T-helper 17 cell (primary cell): ENCODE measurements at places on chromosomes 4 and X.

GRCh38 chr4:157221426-157221894 is 932 bp downstream of the GRIA2 start:
- peaks cover 32% of the 10 kb centered on the region for H3K27me3 ChIP-seq
- H3K36me3 ChIP-seq = peaks cover 4% of the 10 kb centered on the region
- no peak overlapping the region for H3K4me3 ChIP-seq

- H3K4me3 ChIP-seq = no peak overlapping the region
- DNase-seq = no peak
- no peaks in the 10 kb centered on the region for H3K36me3 ChIP-seq
- no peak overlapping the region for H3K27ac ChIP-seq
- no peaks in the 10 kb centered on the region for H3K27me3 ChIP-seq
- no peaks in the 10 kb centered on the region for H3K4me1 ChIP-seq
Measured at GRCh38 chrX:35461164-35461563, 337.0 kb upstream of the MAGEB16 start.

DNA sequence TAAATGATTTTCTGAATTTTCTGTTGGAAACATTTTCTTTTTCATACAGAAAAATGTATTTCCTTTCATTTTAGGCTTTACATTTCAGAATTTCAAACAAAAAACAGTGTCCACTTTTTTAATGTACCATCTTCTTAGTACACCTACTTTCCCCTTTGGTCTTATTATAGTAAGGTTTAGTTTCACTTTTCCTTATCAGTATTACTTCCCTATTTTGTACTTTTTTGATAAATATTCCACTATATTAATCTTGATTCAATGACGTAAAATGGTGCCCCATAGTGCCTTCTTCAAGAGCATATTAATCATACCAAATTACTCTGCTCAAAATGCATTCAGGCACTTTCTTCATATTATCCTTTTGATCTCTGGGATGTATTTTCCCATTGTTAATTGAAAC is 52.5 kb downstream of the BANK1 start:
- H3K4me1 ChIP-seq = no peaks in the 10 kb centered on the region
- H3K27ac ChIP-seq = no peak overlapping the region
- no peak for DNase-seq
- no peaks in the 10 kb centered on the region for H3K36me3 ChIP-seq
- no peak overlapping the region for H3K4me3 ChIP-seq

- peak overlapping the region; percentile 82 for H3K4me3 ChIP-seq
- H3K4me1 ChIP-seq = peaks cover 24% of the 10 kb centered on the region
Measured at GRCh38 chr4:101306764-101307615, 40.3 kb downstream of the PPP3CA start.

GRCh38 chrX:153844509-153845082 is 14.3 kb upstream of the PDZD4 start:
- no peaks in the 10 kb centered on the region for H3K27me3 ChIP-seq
- no peak overlapping the region for H3K4me3 ChIP-seq
- no peak overlapping the region for H3K27ac ChIP-seq
- no peak for DNase-seq
- H3K4me1 ChIP-seq = no peaks in the 10 kb centered on the region
- H3K36me3 ChIP-seq = no peaks in the 10 kb centered on the region

DNA sequence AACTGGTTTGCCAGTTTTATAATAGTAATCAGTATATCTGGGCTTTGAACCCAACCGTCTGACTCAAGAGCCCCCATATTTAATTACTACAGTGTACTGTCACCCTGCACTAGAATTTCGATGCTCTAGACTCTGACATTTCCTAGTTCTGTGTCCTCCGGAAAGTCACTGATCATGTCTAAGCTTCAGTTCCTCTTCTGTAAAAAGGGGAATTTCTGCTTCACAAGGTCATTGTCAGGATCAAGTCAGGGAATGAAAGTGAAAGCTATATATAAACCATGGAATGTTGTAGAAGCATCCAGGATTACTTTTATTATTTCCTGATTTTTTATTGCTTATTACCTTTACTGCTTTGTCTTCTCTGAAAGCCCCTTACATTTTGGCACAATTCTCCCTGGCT is 4.0 kb upstream of the KCNIP4 start:
- peaks cover 2% of the 10 kb centered on the region for H3K36me3 ChIP-seq
- DNase-seq = no peak
- H3K4me1 ChIP-seq = no peaks in the 10 kb centered on the region
- H3K27me3 ChIP-seq = no peaks in the 10 kb centered on the region
- H3K4me3 ChIP-seq = no peak overlapping the region

DNA sequence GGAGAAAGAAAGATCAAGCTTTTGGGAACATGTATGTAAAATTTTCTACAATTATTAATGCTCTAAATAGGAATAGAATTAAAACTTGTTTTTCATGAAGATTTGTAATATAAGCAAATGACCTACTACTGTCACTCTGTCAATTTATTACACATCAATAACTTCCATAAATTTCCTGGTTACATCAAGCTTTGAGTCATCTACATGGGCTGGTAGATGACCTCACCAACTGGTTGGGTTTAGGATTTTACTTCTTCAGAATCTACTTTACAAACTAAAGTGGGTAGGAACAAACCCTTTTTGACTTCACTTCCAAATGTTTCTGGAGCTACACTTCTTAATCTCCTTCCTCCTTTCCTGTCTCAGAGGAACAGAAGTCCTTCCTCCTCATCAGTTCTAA is 12.0 kb upstream of the LRAT start:
- no peaks in the 10 kb centered on the region for H3K4me1 ChIP-seq
- H3K36me3 ChIP-seq = no peaks in the 10 kb centered on the region
- DNase-seq = no peak
- peaks cover 10% of the 10 kb centered on the region for H3K27me3 ChIP-seq

DNA sequence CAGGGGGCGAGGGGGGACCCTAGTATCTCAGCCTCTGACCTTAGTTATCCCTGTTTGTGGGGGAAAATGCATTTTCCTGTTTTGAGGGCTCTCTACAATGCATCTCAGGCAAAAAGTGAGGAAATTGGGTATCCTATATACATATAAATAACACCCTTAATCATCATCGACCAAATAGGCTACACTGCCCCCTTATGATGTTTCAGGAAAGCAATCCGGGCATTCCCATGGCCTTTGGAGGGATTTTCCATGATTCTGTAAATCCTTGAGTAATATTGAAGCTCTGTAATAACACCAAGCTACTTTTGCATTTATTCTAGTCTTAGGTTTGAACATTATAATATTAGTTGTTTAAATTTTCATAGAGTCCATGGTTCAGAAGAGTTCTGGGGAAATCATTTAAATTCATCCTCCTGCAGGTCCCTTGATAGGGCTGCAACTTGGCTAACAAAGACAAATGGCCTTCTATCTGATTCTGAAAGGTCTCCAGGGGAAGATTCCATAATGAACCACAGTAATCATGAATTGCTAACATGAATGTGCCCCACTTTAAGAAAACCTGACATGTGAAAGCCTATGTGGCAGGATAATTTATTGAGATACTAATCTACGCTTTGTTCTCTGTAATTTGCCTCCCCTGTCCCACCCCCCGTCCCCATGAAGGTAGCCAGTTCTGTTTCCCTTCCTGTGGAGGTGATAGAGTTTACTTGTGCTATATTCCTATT is 91.5 kb upstream of the SCOC start:
- H3K4me3 ChIP-seq = no peak overlapping the region
- DNase-seq = no peak
- peaks cover 2% of the 10 kb centered on the region for H3K36me3 ChIP-seq
- peaks cover 30% of the 10 kb centered on the region for H3K27me3 ChIP-seq

DNA sequence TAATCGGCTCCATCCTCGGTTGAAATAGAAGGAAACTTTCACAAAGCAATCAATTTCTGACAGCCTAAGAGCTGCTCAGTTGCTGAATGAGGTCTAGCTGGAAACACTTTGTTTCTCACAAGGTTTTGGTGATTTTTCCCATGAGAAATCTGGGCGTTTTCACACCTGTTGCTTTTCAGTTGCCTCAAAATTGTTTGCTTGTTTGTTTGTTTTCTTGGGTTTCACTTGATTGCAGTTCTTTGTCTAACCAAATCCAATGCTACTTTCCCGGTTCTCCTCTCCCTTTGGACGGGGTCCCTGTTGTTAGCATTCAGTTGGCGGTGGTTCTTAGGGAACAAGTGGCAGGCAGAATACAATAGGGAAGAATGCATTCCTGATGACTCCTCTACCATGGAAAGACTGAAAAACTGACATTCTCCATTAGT is 135.5 kb downstream of the PALLD start:
- DNase-seq = no peak
- no peaks in the 10 kb centered on the region for H3K36me3 ChIP-seq
- H3K27ac ChIP-seq = no peak overlapping the region
- H3K4me1 ChIP-seq = peaks cover 3% of the 10 kb centered on the region
- H3K4me3 ChIP-seq = peak overlapping the region; percentile 9
- peaks cover 85% of the 10 kb centered on the region for H3K27me3 ChIP-seq

DNA sequence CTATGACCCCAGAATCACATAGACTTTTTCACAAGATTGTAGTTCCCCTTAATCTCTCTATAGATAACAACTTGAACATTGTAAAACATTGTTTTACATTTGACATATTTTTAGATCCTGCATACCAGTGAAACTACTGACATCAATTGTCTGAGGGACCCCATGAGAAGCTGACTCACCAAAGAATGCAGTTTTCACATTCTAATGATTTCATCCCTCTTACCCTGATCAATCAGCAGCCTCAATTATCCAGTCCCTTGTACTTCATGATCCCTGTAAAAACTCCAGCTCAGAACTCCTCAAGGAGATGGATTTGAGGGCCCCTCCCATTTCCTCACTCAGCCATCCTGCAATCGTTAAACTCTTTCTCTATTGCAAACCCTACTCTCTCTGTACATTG is 411.0 kb upstream of the NDST3 start:
- H3K36me3 ChIP-seq = no peaks in the 10 kb centered on the region
- H3K27me3 ChIP-seq = no peaks in the 10 kb centered on the region
- no peak for DNase-seq

DNA sequence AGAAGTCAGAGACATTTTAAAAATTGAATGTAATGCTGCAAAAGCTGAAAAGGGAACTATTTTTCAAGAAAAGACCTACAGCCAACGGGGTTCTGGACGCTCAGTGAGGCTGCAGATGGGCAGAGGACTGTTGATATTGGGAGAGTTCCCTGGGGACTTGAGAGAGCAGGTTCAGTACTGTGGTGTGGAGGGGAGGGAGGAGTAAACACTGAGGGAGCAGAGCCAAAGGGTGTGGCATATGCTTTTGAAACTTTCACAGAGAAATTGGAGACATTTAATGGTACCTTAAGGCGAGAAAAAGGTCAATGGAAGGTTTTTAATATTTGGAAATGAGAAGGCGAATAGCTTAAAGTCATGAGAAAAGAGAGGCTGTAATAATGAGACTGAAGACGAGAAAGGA is 62.2 kb upstream of the GPM6A start:
- H3K4me1 ChIP-seq = no peaks in the 10 kb centered on the region
- DNase-seq = no peak
- H3K27me3 ChIP-seq = no peaks in the 10 kb centered on the region
- H3K27ac ChIP-seq = no peak overlapping the region
- no peak overlapping the region for H3K4me3 ChIP-seq

GRCh38 chr4:144659447-144659846 is 13.5 kb downstream of the HHIP start:
- DNase-seq = no peak
- H3K36me3 ChIP-seq = no peaks in the 10 kb centered on the region
- no peaks in the 10 kb centered on the region for H3K4me1 ChIP-seq
- H3K27ac ChIP-seq = no peak overlapping the region
- H3K4me3 ChIP-seq = no peak overlapping the region

DNA sequence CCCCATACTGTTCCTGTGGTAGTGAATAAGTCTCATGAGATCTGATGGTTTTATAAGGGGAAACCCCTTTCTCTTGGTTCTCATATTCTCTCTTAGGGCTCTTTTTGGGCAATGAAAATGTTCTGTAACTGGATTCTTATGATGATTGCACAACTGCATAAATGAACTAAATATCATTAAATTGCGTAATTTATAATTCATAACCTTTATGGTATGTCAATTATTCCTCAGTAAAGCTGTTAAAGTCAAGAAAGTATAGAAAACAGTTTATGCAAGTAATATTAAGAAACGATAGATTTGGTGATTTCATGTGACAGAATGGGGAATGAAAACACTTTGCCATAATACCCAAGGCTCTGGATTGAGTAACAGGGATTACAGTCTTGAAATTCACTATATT is 33.5 kb upstream of the SPANXD start:
- DNase-seq = no peak
- H3K4me1 ChIP-seq = no peaks in the 10 kb centered on the region

- peaks cover 89% of the 10 kb centered on the region for H3K27me3 ChIP-seq
- H3K4me3 ChIP-seq = no peak overlapping the region
- H3K36me3 ChIP-seq = peaks cover 9% of the 10 kb centered on the region
- H3K27ac ChIP-seq = no peak overlapping the region
Measured at GRCh38 chr4:13641084-13641483, 13.6 kb upstream of the BOD1L1 start.

DNA sequence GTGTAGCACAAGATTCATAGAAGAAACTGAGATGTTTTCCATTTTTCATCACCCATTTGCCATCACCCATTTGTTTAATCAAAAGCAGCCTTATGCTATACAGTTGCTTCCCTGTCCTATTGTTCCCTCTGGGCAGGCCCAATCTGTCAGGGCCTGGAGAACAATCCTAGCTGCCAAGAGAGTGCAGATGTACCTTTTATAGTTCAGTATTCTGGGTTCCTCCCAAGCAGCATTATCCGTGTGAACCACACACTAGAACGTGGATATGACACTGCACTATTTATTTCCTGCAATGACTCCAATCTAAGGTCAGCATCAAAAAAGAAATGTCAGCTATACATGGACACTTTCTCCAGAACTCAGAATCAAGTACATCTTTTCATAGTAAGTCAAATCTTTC is 269.0 kb downstream of the ADGRA3 start:
- no peak for DNase-seq
- no peaks in the 10 kb centered on the region for H3K36me3 ChIP-seq
- no peaks in the 10 kb centered on the region for H3K4me1 ChIP-seq

GRCh38 chr4:67570537-67570936 is 12.0 kb downstream of the STAP1 start:
- no peak overlapping the region for H3K27ac ChIP-seq
- peaks cover 5% of the 10 kb centered on the region for H3K4me1 ChIP-seq
- no peaks in the 10 kb centered on the region for H3K27me3 ChIP-seq
- DNase-seq = no peak
- H3K4me3 ChIP-seq = no peak overlapping the region
- peaks cover 2% of the 10 kb centered on the region for H3K36me3 ChIP-seq

- no peaks in the 10 kb centered on the region for H3K27me3 ChIP-seq
- peak overlapping the region; percentile 86 for H3K4me3 ChIP-seq
- peak; percentile 44 for DNase-seq
- peaks cover 20% of the 10 kb centered on the region for H3K4me1 ChIP-seq
- peak overlapping the region; percentile 34 for H3K27ac ChIP-seq
- H3K36me3 ChIP-seq = no peaks in the 10 kb centered on the region
Measured at GRCh38 chrX:150365051-150365989, 2.2 kb downstream of the MAMLD1 start.
